Activated T-cell treated with anti-CD3 and anti-CD28 coated beads, Interleukin-2, amount 50 U/mL, for 72 hours (primary cell): ENCODE measurements at places on chromosomes 2 and 18.

GRCh38 chr2:159213296-159213695, 73.2 kb downstream of the WDSUB1 start:
- DNase-seq = no peak

DNA sequence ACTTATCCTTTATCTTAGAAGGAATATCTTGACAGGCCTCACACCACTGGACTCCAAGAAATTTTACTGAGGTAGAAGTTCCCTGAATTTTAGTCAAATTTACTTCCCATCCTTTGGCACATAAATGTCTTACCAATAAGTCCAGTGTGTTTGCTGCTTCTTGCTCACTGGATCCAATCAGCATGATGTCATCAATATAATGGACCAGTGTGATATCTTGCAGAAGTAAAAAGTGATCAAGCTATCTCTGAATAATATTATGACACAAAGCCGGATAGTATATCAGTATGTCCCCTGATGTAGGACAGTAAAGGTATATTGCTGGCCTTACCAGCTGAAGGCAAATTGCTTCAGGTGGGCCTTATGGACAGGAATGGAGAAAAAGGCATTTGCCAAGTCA, 6.9 kb upstream of the GYPC start:
- DNase-seq = no peak

- no peak for DNase-seq
Measured at GRCh38 chr2:200274116-200275075, 32.1 kb upstream of the SPATS2L start.

DNA sequence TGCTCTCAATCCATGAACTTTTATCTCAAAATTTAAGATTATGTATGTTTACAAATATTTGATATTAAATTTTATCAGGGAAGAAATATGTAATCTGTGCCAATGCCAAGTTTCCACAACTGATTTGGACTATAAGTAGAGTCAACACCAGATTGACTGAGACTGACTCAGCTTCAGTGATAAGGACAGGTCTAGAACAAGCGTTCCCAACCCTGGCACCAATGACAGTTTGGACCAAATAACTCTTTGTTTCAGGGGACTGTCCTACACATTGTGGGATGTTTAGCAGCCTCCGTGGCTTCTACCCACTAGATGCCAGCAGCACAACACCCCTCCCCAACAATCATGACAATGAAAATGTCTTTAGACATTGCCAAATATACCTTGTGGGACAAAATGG, 165.3 kb downstream of the THADA start:
- DNase-seq = no peak

GRCh38 chr18:66646609-66647008, 42.7 kb upstream of the CDH19 start:
- DNase-seq = no peak

DNA sequence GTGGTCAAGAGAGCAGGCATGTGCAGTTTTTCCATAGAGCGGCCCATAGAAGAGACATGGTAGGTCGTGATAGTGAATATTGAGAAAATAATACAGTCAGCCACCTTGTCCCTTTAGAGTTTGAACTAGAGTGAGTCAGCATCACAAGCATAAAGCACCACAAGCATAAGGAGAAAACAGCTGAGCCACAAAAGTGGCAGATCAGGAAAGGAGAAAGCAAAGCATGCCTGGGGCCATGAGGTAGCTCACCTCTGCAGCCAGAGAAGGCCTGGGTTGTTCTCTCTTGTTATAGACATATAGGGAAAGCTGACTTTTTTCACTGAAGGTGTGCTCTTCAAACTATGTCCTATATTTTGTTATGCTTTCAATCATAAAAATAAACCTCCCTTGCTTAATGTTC, 879.0 kb downstream of the DSC3 start:
- no peak for DNase-seq

DNA sequence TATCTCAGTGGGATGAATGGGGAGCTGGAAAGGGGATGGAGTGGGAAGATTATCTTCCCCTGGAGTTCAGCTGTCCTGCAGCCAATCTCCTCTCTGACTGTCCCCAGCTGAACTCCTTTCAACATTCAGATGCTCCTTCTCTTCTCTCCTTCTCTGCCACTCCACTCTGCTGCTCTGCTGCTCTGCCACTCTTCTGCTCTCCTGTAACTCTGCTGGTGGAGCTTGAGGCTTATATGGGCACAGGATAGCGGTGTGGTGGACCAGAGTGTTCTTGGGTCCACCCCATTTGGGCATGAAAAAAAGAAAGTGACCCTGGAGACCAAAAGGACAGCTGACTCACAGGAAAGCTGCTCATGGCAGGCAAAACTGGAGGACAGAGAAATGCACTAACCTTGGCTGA, 26.6 kb downstream of the FAHD2B start:
- no peak for DNase-seq

- DNase-seq = no peak
Measured at GRCh38 chr2:34261701-34262100, 662.6 kb upstream of the FAM98A start.

- DNase-seq = no peak
Measured at GRCh38 chr2:228846161-228846560, 424.9 kb downstream of the PID1 start.

DNA sequence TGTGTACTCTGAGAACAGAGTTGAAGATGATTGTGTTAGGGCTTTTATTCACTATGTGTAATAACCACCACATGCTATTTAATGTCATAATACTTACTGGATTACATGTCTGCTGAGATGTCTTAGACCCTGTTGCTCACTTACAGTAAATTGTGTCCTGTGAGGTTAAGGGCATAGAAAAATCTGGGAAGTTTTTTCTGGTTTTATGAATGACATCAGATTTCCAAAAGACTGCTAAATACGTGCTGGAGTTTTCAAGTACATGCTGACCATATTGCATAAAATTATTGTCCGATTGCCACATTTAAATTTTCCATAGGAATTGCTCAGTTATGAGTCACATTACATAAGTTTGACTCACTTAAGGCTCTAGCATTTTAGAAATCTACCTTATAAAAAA, 96.7 kb upstream of the COL5A2 start:
- no peak for DNase-seq

GRCh38 chr2:207255565-207256470, 90.1 kb upstream of the KLF7 start:
- no peak for DNase-seq

DNA sequence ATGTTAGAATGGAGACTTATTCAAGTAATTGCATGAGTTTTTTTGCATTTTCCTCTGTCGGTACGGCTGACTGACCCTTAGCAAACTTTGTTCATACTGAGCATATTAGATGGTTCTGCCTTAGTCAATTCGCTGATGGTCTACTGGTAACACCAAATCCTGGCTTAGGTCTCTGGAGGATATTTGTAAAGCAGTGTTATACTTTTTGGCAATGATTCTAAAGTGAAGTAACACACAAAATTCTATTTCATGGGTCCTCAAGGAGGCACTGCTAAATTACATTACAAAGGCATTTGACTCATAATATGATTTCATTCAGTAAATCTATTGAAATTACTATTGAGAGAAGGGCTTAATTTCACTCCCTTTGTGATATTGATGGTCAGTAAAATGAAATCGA, 246.8 kb upstream of the RASGRP3 start:
- DNase-seq = no peak

GRCh38 chr2:134232461-134232860, 21.4 kb upstream of the MGAT5 start:
- DNase-seq = no peak

GRCh38 chr18:11664286-11664685, 24.8 kb upstream of the GNAL start:
- no peak for DNase-seq

GRCh38 chr2:57733956-57734355, 312.6 kb upstream of the VRK2 start:
- DNase-seq = no peak

GRCh38 chr2:118325321-118325955, 237.2 kb downstream of the INSIG2 start:
- no peak for DNase-seq

- DNase-seq = no peak
Measured at GRCh38 chr2:105868060-105868459, 123.3 kb downstream of the NCK2 start.

DNA sequence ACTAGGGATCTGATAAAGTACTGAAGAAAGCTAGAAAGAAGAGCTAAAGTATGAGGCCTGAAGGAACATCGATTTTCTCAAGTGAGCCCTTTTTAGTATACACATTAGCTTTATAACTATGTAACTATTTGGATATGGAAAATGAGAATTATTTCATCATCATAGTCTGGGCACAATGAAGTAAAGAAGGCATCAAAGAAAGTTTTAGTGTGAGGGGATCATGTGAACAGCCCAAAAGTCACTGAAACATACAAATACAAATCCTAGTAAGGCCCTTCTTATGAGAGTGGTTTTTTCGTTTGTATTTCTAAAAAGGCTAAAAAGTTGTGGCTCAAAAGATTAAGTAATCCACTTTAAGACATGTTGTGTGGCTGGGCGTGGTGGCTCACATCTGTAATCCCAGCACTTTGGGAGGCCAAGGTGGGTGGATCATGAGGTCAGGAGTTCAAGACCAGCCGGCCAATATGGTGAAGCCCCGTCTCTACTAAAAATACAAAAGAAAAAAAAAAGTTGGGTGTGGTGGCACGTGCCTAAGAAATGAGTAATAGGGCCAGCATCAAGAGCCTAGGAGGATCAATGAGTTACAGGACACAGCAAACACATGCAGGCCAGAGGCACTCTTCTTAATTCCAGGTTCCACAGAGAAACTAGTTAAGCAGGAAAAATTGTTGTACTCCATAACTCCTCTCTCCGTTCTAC, 61.9 kb downstream of the PUM2 start:
- no peak for DNase-seq

DNA sequence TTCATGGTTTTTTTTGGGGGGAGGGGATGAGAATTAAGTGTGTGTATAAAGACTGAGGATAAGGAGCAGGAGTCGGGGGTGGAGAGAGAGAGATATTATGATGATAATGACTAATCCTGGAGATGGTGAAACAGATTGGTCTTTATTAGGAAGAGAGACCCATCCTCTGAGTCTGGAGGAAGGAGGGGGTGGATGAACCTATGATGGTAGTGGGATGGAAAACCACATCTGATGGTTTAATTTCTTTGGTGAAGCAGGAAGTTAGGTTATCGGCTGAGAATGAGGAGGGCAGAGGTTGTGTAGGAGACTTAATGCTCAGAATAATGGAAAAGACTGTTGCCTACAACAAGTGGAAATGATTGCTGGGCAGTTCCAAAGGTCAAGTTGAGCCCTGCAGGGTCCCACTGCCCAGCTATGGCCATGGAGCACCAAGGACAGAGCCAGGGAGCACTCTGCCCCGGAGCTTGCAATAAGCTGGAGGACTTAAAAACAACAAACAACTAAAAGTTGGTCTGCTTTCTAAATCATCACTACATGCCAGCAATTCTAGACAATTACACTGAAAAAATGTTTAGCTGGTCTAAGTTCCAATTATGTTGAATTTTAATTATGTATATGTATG, 7.9 kb downstream of the SLC16A14 start:
- no peak for DNase-seq

DNA sequence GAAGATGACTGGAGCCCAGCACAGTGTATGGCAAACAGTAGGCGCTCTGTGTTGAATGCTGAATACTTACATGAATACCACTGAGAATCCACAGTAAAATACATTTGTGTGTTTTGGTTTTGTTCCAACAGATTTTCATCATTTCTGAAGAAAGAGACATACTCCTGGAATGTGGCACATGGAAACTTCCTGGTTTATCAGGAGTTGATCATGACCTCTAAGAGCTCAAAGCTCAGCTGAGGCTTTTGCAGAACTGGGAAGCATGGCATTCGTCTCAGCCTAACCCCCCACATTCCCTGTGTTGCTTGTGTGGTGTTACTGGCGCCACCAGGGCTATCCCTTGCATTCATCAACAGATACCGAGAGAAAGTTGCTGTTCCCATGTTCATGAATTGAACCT, 316.9 kb upstream of the REV1 start:
- DNase-seq = no peak

- no peak for DNase-seq
Measured at GRCh38 chr2:31675485-31675901, 94.8 kb upstream of the SRD5A2 start.

- DNase-seq = no peak
Measured at GRCh38 chr2:201496785-201497184, 45.2 kb downstream of the STRADB start.

GRCh38 chr2:64716569-64716968, 62.9 kb upstream of the SERTAD2 start:
- DNase-seq = no peak

DNA sequence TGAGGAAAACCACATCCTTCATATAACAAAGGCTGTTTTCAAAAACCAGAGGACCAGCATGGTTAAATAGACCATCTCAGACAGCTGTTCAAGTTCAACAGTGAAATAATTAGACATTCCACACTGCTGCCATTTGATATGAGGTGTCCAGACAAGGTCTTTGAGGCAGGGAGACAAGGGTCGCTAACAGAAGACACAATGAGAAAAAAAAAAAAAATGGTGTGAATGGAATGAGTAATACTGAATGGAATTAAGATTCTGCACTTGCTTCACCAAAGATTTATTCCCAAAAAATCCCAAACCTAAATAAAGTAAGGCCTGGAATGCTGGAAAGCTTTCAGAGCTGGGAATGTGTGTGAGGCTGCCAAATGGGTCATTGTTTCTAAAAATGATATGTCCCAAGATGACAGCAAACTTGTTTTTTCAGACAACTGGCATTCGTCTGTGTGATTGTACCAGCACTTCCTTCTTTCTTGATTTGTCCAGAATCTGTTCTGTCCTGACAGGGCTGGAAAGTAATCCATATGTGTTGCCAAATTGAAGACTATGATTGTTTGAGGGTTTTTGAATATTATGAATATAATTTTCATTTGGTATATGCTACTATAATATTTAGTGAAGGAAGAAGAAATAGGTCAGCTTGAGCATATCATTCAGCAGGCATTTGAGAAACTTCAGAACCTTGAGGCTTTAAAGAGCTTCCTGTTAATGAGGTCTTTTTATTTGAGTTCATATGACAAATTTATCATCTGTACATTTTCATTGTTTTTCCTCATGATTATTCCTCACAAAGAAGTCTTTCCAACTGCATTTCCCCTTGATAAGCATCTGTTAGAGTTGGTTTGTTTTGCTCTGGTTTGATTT, 85.2 kb upstream of the ITGA4 start:
- DNase-seq = no peak

DNA sequence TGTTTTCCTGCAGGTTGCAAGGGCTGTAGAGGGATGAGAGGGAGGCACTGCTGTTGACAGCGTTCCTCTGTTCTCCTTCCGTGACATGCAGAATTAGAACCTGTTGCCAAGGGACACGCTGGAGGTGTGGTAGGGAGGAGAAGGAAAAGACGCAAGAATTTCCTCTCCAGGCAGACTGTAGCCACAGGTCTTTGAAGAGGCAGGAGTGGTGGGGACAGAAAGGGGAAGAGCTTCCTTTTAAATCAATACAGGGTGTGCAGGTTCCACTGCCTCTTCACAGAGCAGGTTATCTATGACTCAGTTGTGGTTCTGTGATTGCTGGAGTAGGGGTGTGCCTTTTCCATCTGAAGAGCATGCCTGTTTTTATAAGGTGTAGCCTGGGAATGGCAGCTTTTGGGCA, 133.0 kb downstream of the WDSUB1 start:
- no peak for DNase-seq

- DNase-seq = no peak
Measured at GRCh38 chr18:56775701-56776100, 124.5 kb downstream of the WDR7 start.
